ENCODE measurements at places on chromosomes 7 and 10.

DNA sequence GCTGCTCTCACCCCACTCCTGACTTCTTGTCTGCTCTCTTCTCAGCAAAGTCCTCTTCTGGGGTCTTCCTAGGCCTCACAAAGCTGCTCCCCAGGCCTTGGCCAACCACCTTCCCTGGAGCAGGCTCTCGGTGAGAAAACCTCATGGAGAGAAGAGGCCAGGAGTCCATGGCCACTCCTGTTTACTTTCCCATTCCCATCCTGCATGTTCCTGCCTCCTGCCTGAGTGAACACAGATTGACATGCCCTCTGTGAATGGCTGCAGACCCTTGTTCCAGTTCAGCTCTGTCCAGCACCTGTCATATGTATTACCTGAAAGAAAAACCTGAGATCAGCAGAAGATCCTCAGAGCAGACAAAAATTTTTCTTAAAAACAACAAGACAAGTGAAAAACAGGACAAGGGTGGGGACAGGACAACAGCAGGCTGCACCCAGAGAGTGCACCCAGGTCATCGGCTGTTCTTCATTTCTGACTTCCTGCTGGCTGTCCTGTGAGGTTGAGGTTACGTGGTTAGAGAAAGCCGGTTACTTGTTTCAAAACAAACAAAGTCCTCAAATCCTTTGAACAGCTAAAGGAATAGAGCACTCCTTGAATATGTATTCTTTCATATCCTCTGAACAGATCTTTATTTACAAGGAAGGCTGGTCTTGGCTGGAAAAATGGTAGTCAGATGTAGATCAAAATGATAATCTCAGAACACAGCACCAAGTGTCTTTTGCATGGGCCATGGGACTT, 34.0 kb upstream of the DLD start:
- no peak for DNase-seq

DNA sequence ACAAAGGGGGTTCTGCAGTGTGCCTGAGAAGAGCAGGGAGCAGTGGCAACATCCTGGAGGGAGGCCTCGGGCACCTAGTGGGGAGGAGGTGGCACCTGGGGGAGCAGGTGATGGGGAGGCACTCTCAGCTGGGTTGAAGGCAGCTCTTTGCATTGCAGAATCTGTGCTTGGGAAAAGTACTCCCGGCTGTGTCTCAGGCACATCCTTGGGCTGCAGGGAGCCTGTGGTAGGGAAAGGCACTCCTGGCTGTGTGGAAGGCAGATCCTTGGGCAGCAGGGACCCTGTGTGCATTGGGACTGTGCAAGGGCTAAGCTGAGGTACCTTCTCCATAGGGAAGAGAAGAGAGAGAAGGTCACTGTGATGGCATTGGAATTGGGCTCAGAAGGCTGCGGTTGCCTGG, 52.8 kb upstream of the ANTXRL start:
- no peak for DNase-seq

DNA sequence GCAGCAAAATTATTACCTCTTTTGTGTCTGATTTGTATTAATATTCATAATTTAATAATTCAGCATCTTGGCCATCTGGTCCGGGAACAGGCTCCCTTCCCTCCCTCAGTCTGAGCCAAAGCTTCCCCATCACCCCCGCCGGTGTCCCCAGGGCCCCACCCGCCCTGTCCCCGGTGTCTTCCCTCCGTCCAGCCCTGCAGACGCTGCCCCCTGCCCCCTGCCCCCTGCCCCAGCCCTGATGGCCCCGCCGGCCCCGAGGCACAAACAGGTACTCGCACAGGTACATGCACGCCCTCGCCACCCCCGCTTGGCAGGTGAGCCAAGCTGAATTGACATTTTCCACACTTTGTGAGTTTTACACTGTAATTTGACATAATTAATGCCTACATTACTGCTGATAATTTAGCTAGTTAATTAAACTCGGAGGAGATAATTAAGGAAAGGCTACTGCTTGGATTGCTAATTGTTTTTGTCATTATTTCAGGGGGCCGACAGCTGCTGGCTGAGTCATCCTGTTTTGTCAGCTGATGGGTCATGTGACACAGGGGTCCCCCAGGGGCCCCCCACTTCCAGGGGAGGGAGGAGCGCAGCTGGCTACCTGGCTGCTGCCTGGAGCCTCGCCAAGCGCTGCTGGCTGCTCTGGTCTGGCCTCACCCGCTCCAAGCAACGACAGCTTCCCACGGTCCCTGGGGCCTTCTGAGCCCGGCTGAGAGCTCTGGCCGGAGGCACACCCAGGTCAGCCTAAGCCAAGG, 36.6 kb downstream of the MICALL2 start:
- DNase-seq, result no peak

GRCh38 chr7:25863729-25864110, 288.3 kb upstream of the NFE2L3 start:
- no peak for DNase-seq

- DNase-seq, result no peak
Observed at GRCh38 chr10:103490986-103491314, 2.6 kb upstream of the NEURL1 start.

DNA sequence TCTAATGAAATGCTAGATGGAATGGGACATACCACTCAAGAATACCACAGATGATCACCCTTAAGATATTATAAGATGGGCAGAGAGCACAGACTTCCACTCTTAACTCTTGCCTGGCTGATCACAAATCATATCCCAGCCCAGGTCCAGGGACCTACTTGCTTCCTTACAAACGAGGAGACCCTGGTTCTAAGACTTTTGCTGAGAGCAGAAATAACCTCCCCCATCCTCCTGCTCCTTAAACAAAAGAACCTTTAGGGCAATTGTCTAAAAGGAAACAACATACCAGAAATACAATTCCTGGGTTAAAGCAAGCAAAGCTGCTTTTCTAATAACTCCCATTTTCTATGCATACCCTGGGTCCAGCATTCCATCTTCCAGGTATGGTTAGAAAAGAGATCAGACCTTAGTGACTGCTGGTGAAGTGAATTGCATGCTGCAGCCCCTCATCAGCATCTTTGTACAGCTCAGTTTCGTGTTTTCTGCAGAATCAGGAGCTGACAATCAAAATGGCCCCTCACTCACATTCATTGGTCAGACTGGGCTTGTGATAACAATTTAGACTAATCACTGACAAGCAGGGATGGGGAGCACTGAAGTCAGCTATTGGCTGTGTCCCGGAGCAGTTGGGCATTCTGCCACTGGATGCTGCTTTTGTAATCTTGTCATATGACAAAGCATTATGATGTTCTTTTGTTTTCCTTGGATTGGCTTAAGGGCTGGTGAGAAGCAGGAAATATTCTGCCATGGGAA, 14.6 kb downstream of the IFIT3 start:
- DNase-seq, result no peak

- DNase-seq, result no peak
Observed at GRCh38 chr7:47390914-47391313, 191.0 kb downstream of the TNS3 start.

DNA sequence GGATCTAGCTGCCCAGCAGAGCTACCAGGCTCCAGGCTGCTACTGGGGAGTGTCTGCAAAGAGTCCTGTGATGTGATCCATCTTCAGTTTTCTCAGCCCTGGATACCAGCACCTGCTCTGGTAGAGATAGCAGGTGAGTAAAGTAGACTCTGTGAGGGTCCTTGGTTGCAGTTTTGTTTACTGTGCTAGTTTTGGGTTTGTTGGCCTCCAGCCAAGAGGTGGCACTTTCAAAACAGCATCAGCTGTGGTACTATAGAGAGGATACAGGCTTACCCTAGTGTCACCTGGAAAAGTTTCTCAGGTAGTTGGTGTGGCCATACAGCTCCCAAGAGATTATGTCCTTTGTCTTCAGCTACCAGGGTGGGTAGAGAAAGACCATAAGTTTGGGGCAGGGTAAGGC, 56.3 kb downstream of the MTERF1 start:
- DNase-seq, result no peak

DNA sequence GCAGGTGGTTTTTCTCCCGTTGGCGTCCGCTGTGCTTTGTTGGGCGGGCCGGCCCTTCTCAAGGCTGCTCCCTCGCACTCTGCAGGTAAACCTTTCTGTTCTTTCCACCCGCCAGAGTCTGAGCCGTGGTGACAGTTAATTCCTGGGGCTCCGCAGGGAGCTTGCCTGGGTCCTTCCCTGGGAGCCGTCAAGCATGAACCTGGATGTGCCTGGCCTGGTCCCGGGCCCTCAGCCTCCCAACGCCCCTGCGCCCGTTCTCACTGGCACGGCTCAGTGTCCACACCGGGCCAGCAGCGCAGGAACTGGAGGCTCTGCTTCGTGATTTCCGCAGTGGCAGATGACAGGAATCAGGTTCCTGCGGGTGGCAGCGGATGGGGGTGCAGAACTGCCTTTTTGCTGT, 10.9 kb upstream of the NKX6-2 start:
- DNase-seq, result no peak

DNA sequence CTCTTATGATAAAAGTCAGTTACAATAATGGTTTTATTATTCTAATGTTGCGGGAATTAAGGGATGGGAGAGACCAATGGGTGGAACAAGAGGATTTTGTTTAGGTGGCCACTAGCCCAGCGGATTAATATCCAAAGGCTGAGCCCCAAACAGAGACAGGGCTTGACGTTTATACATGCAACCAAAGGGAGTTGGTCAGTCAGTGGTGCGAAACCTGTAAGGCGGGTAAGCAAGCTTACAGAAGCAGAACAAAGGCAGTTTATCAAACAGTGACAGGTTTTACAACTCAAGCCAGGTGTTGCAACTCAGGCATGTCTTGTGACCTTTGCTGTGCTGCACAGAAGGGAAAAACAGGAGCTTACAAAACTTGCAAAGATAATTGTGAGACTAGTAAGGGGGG, 622.9 kb upstream of the MBL2 start:
- no peak for DNase-seq

DNA sequence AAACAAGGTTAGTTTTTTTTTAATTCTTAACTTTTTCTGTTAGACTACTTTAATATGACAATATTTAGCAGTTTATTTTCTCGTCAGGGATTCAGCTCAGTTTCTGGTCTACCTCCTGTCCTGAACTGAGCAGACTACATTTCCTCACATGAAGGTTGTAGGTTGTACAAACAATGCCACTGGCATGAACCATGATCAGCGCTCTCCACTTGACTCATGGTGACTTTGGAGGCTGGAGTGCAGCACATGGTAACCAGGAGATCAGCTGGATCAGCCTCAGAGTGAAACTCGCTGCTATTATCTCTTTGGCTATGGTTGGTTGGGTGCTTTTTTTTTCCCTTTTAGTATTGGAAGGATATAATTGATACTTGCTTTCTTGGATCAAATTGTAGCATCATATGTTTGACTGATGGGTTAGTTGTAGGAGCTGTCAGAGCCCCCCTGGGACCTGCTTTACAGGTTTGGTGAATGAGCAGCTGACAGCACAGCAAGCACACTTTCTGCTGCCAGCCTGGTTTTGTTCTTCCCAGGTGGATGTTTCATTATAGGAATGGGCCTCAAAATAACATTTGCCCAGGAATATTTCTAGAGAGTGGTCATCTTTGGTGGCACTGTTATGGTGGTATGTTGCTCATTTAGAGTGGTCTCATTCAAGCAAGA, 556.4 kb downstream of the AUTS2 start:
- DNase-seq, result no peak

DNA sequence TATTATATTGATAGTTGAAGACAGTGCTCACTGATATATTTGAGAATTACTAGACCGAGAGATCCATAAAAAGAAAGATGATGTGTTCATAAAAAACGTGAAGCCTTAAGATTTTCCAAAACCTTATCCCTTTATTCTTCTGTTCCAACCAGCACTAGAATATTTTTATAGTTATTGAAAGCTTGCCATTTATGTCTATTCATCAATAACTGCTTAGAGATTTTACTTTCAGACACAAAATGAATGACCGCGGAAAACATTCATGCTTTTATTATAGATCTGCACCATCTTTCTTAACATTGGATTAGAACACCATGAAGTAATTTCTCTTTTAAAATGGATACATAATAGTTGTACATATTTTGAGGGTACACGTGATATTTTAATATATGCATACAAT, 77.6 kb downstream of the FBXL13 start:
- DNase-seq, result no peak

GRCh38 chr7:11709196-11709595, 122.8 kb downstream of the THSD7A start:
- DNase-seq, result no peak

- no peak for DNase-seq
Observed at GRCh38 chr7:139918480-139918879, 89.4 kb downstream of the TBXAS1 start.

DNA sequence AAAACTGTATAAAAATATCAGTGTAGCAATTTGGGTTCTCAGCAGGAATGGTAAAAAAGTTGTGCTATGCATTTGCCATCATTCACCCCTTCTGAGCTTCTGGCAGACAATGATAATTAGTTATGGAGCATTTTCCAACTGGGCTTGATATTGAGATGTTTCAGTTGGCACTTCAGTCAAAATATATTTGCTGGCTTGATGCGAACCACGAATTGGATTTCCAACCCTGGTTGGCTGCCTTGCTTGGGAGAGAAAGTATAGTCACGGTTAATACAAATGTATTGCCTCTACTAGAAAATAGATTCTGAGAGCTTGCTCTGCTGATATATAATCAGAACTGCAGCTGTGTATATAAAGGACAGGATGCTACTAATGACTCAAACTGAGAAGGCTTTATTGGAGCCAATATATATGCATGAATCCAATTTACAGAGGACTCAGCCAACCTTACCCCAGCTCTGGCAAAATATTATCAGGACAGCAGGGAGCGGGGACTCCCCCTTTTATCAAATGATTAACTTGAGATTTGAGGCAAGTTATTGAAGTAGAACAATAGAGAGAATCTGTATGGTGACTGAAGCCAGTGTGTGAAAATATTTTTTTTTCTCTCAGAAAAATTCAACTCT, 219.8 kb upstream of the SMIM30 start:
- no peak for DNase-seq

DNA sequence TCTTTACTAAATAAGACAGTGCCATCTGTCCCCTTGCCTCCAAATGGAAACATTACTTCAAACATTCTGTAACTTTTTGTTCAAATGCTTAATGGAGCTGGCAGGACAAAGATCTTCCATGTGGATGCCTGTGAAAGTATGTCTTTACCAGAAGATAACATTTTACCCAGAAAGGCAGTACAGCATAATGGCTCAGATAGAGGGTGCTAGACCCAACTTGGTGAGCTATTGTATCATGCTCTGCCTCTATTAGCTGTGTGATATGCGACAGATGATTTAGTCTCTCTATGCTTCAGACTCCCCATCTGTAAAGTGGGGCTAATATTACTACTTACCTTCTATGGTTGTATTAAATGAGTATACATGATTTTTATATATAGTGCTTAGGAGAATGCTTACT, 8.8 kb upstream of the SMKR1 start:
- DNase-seq, result no peak

- no peak for DNase-seq
Observed at GRCh38 chr10:28480628-28480965, 52.3 kb upstream of the WAC start.

GRCh38 chr7:58086461-58086860, 636.5 kb downstream of the ZNF716 start:
- DNase-seq, result no peak

DNA sequence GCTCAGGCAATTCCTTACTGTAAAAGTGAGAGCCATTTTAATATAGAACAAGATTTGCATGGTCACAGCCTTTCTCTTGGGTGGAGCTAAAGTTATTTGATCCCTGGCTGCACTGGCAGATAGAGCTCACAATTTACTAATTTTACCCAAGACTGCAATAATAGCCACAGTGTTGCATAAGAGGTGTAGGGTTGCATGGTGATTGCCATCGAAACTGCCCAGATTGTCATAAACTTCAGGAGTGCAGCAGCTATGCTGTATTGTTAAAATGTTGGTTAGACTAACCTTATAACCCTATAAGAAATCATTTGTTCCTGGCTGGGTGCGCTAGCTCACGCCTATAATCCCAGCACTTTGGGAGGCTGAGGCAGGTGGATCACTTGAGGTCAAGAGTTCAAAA, 50.0 kb downstream of the VCL start:
- no peak for DNase-seq

- peak; percentile 99 for DNase-seq
Observed at GRCh38 chr7:32495298-32496051, at the start of gene AVL9. Gene AVL9 (plus strand): TSS chr7:32495489. CDS start chr7:32495710, 221 bp downstream.
